ENCODE measurements at places on chromosomes 2 and 18. TPM values are rescaled to one million over a fixed set of nuclear protein-coding genes. Genes with fewer than 3 reads are reported as not detected.

Gene SAG
- not detected for total RNA-seq

Gene RFX8
- 36.7 TPM for total RNA-seq

Gene MAP4K3
- total RNA-seq: 36.9 TPM

Gene HNMT
- total RNA-seq: 20.8 TPM

Gene GCG
- not detected for total RNA-seq

Gene MAP3K19
- not detected for total RNA-seq

Gene ATP9B
- 34.7 TPM for total RNA-seq

Gene RAB31
- total RNA-seq: 48.9 TPM

Gene ATF2
- 48.8 TPM for total RNA-seq

Gene KIF1A
- total RNA-seq: not detected

Gene BCL11A
- total RNA-seq: under 0.01 TPM

Gene IRS1
- 33.5 TPM for total RNA-seq

Gene AGXT
- not detected for total RNA-seq

Gene G6PC2
- not detected for total RNA-seq

Gene HOXD1
- total RNA-seq: not detected
